ENCODE measurements at places on chromosomes 3 and 15.

GRCh38 chr3:98801043-98801747 lies 38.1 kb downstream of the ST3GAL6 start:
- DNase-seq = no peak

- no peak for DNase-seq
Observed at GRCh38 chr15:62758126-62758951, 284.2 kb upstream of the TPM1 start.

GRCh38 chr3:16522834-16523233 lies 9.3 kb upstream of the RFTN1 start:
- DNase-seq = no peak

DNA sequence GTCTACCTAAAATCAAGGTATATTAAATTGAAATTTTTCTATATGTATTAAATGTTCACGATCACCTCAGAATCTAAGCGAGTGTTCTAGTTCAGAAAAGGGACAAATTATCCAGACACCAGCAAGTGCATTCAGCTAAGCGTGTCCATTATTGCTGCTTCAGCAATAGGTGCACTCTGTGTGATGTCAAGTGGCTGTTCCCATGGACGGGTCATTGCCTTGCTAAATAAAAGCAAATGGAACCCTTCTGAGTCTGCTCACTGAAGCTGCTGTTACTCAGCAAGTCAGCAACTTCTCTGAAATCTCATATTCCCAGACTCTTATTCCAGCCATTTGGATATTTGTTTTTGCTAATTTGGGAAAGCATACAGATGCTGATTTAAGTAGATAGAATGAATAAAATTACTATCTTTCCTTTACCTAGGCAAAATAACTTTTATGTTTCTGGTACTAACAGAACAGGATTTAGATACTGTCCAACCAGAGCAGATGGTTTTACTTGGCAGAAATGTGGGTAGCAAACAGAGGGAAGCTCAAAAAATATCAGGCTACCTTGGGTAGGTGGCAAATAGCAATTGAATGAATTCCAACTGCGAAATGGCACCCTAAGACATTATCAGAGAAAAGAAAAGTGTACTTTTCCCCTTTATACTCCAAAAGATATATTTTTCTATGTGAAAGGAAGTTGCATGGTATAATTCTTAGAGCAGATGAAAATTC lies 407.0 kb downstream of the GAP43 start:
- DNase-seq = no peak

DNA sequence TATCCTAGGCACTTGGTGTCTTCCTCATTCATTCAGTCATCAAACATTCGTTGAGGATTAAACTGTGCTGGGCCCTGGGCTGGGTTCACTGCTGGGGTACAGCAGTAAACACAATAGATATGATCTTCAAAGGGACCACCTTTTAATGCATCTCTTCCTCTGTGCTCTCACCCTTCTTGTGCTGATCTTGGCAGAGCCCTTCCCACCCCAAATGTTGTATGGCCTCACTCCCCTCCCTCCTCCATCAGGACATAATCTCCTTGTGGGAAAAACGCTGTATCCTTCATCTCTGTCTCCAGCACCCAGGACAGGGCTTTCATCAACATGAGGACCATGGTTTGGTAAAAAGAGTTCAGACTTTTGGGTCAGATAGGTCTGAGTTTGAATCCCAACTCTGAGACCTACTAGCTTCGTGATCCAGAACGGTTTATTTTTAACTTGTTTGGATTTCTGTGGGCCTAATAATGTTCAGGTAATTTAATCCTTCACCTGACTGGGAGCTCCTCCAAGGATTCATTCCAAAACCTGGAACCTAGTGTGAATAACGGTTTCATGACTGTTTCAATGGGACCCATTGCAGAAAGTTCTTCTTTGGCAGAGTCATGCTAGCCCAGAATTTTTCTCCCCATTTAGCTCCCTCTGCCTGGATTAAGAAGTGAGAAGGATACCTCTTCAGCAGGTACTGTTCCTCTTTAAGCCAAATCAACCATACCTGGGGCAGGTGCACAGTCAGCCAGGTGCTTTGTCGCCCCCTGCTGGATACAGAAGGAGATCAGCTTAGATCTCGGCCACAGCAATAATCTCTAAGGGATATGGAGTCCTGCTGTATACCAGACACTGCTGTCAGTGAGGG lies 5.2 kb upstream of the WNT7A start:
- DNase-seq = peak; percentile 94

All from HuH-7 (cell line).